ENCODE measurements at places on chromosomes 12 and 14.

- DNase-seq, result no peak
Observed at GRCh38 chr12:47813511-47814196, 6.0 kb downstream of the HDAC7 start.

GRCh38 chr12:24565300-24565699 is 383.6 kb downstream of the BCAT1 start:
- no peak for DNase-seq

GRCh38 chr14:45065540-45065939 is 18.4 kb upstream of the PRPF39 start:
- DNase-seq, result no peak

GRCh38 chr12:109946505-109946904 is 46.4 kb downstream of the TCHP start:
- DNase-seq, result no peak

DNA sequence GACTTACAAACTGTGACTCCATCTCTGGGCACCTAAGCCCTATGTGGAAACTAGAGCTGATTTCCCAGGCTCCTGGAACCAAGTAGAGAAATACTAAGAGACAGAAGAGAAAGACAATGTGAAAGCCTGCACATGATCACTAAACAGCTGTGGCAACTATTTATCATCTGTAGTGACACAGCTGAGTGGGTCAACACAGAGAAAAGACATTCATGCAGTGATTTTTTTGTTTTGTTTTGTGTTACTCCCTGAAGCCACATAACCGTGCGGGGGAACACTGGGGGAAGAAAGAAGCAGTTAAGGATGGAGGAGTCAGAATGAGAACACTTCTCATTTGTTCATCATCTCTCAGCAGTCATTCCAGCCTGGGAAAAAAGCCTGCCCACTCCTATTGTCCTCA is 1.5 kb downstream of the PRR4 start:
- no peak for DNase-seq

DNA sequence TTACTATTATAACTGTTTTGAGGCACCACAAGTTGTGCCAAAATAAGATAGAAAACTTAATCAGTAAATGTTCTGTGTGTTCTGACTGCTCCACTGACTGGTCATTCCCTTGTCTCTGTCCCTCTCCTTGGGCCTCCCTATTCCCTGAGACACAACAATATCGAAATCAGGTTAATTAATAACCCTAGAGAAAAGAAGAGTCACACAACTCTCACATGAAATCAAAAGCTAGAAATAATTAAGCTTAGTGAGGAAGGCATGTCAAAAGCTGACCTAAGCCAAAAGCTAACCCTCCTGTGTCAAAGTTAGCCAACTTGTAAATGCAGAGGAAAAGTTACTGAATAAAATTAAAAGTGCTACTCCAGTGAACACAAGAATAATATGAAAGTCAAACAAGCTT is 53.8 kb upstream of the CCDC196 start:
- DNase-seq, result no peak

DNA sequence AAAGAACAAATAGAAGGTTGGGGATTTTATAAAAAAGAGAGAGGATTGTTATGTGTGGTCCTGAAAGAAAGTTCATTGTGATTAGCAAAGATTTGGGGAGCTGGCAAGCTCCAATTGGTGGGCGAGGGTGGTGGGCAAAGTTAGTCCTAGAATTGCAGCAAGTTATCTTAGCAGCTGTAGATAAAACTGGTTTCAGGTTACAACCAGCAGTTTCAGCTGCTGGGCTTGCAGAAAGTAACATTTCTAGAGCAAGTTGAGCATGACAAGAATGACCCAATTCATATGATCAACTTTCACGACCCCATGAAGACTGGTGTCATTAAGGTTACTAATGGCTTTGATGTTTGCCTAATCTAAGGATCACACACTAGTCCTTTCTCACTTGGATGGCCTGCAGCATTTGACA is 177.9 kb upstream of the NUDT4 start:
- no peak for DNase-seq

- no peak for DNase-seq
Observed at GRCh38 chr12:127660961-127661360, 606.0 kb upstream of the TMEM132C start.

GRCh38 chr12:115943630-115944391 is 333.7 kb downstream of the MED13L start:
- DNase-seq, result no peak

DNA sequence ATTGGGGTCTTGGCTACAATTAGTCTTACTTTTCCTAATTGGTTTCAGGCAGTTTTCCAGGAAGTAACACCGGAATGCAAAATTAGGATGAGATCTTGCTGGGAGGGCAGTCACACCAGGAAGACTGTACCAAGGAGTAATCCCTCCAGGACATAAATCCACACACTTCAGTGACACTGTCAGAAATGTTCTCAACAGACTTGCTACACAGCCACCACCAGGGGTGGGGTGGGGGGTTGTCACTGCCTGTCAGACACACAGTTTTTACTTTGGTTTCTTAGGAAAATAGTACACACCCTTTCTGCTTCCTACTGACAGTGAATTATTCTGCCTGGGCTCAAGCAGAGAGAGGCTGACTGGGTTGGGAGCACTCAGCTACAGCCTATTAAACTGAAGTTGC is 102.9 kb upstream of the CCDC196 start:
- DNase-seq, result no peak

DNA sequence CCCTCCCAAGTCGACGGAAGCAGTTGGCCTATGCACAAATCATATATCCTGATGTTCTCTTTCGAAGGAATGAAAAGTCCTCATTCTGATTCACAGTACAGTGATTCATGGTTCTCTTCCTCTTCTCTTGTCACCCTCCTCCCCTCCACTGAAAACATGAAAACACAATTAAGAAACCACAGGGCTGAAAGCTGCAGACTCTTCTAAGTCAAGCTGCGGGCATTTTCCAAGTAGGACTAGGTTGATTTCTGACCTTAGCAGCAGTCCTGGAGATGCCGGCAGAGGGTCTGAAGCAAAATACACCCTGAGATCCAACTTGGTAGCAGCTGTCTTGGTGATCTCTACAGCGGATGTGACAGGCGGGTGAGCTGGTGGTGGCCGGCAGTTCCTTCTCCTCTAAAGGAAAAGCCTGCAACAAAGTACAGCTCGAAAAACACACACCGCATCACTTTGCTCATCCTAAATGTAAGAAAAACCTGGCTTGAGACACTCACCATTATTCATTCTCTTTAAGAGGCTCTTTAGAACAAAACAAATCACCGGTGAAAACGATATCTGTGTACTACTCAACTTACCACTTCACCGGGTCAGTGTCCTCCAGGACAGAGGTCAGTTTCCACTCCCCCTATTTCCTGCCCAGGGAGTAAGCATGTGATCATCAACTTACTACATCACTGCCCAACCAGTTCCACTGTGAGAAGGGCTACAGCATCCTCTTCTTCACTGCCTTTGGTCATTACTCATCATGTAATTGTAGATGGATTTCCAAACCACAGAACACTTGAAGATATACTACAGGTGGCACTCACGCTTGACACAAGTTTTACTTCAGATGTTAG is 6.0 kb downstream of the TMCC3 start:
- no peak for DNase-seq

GRCh38 chr14:69750495-69750894 is 16.4 kb upstream of the SRSF5 start:
- DNase-seq, result no peak

GRCh38 chr12:124006085-124006845 is 33.2 kb downstream of the ZNF664 start:
- no peak for DNase-seq

DNA sequence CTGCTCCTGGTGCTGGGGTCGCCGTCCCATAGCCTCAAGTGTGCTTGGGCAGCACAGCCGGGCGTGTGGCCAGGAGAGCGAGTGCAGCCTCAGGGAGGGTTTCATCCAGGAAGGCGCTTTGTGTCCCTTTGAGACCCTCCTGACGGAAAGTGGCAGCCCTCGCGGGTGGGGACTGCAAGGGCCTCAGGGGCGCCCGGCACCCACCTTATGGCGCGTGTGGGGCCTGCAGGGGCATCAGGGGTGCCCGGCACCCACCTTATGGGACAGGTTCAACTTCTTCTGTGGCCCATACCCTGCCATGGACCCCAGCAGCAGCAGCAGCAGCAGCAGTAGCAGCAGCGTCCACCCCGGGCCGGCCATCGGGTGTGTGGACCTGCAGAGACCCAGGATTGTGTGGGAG is 4.5 kb downstream of the LRCOL1 start:
- DNase-seq, result no peak

DNA sequence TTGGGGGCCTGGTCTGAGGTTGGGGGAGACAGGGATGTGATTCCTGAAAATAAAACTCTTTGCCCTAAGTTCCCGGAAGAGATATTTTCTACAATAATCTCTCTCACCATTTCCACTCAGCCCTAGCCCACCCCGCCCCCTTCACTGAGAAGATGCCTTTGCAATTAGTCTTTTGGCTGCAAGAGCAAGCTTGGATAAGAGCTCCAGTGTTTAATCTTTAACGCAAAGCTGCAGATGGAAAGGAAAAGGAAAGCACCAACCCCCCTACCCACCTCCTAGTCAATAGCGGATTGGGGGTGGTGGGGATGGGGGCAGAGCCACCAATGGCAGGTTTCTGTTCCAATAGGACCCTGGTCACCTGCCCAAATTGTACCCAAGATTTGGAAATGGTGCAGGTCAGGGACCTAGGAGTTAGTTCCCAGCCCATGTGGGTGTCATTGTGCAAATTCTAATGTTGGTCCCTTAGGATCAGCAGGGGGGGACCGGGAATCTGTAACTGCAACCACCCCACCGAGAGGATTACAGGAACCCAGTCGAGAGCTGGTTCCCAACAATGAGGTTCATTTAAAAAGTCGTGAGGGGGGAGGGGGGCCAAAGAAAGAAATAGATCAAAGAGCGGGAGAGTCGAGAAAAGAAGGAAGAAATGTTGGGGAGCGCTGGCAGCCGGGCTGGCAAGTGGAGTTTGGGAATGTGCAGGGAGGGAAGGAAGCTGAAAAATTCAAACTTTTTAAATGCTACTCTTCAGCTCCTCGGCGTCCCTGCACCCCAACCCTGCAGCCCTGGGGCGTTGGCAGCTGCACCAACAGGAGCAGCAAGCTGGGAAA is 1.6 kb downstream of the ZFP36L1 start:
- DNase-seq, result no peak

GRCh38 chr14:58270628-58271027 is 26.0 kb downstream of the PSMA3 start:
- DNase-seq, result no peak

- DNase-seq, result no peak
Observed at GRCh38 chr14:73221945-73222344, 15.4 kb upstream of the PAPLN start.

DNA sequence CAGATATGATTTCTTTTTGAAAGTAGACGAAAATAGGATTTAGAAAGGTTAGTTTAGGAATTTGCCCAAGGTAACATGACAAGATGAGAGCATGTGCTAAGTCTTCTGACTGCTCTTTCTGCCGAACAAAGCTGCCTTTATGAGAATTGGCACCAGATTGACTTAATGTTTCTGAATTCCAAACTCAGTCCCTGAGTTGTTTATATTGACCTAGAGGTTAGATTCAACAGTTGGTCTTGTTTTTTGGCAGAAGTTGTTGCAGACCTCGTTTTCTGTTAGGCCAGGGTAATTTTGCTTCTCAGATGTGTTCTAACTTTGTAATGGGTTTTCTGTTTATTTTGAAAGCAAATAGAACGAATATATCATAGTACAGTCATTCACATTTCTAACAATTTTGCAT is 61.5 kb upstream of the LRTM2 start:
- DNase-seq, result no peak

- DNase-seq, result no peak
Observed at GRCh38 chr12:1977588-1977987, 26.7 kb downstream of the DCP1B start.

- DNase-seq, result no peak
Observed at GRCh38 chr14:68906439-68906838, 72.7 kb downstream of the ACTN1 start.

DNA sequence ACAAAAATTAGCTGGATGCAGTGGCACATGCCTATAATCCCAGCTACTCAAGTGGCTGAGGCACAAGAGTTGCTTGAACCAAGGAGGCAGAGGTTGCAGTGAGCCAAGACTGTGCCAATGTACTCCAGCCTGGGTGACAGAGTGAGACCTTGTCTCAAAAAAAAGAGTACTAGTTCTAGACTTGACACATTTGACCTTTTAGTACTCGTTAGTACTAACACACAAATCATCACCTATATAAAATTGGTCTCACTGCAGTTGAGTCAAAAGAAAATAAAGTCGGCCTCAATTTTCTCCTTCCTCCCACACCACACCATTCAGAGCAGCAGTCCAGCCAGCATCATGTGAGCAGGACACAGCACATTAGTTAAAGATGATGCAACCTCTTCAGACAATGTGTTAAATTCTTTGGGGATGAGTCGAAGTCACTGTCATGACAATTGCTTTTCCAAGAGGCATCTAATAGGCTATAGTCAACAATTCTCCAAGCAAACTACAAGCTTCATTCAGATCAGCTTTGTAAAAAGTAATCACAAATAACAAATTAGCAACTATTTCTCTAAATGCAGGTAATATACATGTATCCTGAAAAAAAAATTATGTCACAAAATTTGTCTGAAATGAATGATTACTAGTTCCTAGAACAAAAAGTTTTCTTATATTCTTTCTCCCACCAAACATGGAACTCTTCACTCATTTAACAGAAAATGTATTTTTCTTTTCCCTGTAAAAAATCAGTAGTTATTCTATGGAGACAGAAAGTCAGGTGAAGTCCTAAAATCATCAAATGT is 55.6 kb downstream of the CLIP1 start:
- no peak for DNase-seq

DNA sequence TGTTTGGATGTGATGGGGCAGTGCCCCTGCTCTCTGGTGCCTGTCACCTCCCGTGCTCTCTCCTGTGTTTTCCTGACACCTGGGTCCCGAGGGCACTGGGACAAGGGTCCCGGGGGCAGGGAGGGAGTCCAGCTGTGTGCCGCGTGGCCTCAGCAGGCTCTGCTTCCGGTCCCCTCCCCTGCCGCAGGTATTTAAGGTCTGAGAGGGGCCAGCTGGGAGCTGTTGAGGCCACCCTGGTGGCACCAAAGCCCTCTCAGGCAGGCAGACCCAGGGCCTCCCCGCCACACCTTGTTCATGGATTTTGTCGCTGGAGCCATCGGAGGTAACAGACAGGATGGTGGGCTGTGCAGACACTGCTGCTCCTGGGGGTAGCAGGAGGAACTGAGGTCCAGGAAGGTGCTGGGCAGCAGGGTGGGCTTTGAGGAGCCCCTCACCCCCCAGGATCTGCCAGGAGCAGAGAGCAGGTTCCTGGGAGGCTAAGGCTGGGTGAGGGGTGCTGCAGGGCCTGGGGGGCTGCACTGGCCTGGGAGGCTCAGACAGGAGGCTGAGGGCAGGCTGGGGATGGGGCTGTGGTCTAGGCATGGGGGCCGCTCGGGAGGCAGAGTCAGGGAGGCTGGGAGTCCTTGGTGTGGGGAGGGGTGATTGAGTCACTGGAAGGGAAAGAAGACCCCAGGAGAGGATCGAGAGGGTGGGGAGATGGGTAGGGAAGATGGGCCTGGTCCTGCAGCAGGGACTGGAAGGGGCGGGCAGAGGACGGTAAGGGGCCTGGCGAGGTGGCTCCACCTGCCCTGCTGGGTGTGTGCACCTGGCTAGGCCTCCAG is at the start of gene SLC25A47:
SLC25A47 (plus strand) TSS at position 219 of the 821 bp plus-strand sequence; CDS start at position 295, 76 bp downstream.
- DNase-seq, result no peak

DNA sequence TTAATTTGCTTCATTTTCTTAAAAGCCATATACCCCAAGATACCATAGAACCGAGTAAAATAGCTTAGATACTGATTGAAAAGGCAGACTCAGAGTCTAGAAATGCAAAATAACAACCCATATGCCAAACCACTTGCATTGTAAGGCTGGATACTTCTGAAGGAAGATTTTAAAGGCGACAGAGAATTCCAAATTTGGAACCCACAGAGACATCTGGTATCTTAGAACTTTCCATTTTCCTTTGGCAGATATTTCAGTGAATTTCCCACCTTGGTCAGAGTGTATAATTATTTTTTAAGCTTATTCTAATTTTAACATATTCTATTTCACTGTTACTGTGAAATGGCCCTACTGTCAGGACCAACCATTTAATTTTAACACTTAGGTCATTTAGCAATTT is 186.4 kb upstream of the E2F7 start:
- DNase-seq, result no peak
